ENCODE measurements at places on chromosomes 1 and 21.

- no peak for DNase-seq
Measured at GRCh38 chr21:44496564-44497550, 41.5 kb downstream of the LRRC3 start.

- DNase-seq: no peak
Measured at GRCh38 chr1:234730475-234730769, 120.4 kb upstream of the IRF2BP2 start.

- DNase-seq: no peak
Measured at GRCh38 chr21:44356160-44356559, 2.7 kb downstream of the TRPM2 start.

DNA sequence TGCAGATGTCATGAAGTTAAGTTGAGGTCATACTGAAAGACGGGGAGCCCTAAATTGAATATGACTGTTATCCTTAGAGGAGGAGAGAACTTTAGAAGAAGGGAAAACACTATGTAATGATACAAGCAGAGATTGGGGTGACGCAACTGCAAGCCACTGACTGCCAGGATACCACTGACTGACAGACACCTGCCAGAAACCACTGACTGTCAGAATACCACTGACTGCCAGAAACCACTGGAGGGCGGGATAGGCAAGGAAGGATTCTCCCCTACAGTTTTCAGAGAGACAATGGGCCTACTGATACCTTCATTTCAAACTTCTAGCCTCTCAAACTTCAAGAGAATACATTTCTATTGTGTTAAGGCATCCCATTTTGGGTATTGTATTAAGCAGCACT, 388.7 kb downstream of the USH2A start:
- peak; percentile 32 for DNase-seq

GRCh38 chr1:30892671-30893073, 15.9 kb downstream of the SDC3 start:
- DNase-seq: no peak

DNA sequence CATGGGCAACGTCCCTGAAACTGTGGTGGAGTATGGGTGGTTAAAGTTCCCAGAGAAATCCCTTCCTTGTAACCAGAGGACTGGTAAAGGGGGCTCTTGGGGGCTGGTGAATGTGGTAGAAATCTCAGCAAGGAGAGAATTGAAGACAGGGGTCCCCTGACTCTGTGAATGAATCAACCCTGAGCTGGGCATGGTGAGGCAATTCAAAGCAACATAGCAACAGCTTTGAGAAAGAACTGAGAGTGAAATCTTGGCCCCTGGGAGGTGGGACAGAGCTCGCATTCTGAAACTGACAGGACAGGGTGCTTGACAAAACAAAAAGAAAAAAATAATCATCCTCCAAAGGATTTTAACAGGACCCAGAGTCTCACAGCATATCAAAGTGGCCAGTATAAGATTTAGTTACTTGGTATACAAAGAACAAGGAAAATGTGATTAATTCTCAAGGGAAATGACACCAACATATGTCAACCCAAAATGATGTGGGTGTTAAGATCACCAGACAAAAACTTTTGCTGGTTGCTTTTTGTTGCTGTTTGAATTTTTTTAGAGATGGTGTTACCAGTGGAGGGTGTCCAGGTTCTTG, 11.7 kb upstream of the SUMO3 start:
- DNase-seq: no peak

DNA sequence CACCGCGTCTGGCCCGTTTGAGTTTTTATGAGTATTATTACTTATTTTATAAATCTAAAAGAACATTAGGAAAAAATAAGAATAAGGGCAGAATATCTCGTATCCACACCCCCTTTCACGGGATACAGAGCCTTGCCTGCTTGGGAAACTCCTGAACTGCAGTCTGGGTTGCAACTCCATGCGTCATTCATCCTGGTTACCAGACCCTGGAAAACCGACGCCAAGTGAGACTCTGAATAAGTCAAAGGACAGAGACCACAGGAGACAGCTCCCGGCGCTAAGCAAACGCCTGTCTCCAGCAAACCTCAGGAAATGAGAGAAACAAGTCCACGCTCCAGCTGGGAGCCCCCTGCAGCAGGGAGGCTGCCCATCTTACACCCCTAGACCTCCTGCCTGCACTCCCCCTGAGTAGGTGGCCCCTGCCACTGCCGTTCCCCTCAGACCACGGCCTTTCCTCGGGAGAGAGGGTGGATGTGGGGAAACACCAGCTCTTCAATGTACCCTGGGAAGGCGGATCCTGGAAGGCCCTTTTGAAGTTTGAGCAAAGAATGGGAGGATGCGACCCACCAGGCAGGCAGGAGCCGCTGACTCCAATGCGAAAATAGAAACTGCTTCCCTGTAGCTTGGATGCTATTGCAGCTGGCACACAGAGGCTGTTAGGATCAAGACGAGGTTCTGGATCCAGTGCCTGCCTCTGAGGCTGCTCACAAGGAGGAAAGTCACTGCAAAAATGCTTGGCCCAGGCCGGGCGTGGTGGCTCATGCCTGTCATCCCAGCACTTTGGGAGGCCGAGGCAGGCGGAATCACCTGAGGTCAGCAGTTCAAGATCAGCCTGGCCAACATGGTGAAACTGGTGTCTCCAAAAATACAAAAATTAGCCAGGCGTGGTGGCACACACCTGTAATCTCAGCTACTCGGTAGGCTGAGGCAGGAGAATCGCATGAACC, 37.7 kb upstream of the GPR157 start:
- peak; percentile 79 for DNase-seq

GRCh38 chr1:22784737-22785136, 74.1 kb downstream of the EPHB2 start:
- DNase-seq: no peak

DNA sequence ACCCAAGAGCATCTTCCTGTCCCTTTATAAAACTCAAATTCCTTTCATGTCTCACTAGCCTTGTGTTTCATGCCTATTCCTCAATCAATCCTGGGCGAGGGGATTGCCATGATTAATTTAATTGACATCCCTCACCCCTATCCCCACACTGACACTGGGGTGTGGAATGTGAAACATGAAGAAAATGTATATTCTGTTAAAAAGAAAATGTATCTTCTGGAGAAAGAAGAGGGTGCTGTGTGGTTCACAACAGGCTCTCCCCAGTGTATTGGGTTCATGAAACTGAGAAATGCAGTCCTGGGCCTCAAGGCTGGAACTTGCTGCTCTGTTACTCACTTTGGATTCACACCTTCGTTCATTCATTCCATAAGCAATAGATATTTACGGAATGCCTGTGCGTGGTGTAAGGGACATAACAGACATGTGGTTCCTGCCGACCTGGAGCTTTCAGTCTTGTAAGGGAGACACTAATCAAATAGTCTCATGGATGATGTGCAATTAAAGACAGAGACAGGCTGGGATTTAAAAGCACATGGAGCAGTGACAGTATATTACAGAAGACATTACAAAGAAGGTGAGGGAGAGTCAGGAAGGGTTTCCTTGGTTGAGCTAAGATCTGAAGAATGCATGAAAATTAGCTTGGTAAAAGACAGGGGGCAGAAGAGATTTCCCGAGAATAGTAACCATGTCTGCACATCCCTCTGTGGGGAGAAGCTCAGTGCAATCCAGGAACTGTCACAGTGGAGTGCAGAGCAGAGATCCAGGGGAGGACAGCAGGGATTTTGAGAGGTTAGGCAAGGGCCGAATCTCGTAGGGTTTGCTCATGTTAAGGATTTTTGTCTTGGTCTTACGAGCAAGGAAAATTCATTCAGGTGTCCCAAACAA, 32.1 kb downstream of the SERTAD4 start:
- peak; percentile 74 for DNase-seq

DNA sequence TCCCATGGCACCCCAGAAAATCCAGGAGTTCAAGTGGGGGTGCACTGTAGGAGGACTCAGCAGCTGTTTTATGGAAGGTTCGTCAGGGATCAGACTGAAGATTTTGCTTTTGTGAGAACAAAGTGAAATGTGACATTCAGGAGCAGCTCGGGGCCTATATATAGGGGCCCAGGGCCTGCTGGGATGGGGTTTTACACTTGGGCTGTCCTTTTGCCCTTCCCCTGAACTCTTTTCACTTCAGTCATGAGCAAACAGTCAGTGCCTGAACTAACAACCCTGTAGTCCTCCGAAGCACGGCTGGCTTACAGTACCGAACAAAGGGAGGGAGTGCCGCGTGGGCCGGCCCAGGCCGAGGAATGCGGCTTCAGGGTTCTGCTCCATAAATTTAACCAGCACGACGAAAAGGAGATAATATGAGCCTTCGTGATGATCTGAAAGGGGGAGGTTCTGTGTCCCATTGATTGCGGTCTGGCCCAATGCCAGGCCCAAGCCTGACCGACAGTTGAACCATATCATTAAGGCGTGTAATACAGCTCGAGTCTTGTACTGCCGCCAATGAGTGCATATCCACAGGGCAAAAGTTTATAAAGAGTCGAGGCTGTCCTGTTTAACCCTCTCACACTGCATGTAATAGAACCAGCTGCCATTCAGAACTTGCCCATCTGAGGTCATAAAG, 139.9 kb downstream of the DHRS3 start:
- DNase-seq: peak; percentile 97

GRCh38 chr1:30697571-30698376, 25.6 kb downstream of the MATN1 start:
- peak; percentile 33 for DNase-seq

DNA sequence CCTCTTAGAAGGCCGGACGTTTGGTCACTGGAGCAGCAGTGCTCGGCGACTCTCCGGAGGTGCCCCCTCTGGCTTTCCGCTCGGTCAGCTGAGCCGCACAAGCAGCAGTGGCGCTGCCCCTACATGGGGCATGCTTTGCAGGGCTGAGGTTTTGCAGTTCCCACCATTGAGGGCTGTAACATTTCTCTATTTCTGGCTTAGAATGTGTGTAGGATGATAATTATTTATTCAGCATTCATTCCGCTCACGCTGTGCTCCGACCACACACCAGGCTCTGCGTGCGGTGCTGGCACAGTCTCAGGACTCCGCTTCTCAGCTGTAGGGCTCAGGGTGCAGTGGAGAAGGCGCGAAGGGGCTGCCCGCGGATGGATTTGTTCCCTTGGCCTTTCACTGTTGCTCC, 119.5 kb downstream of the PCBP3 start:
- DNase-seq: peak; percentile 59

- peak; percentile 73 for DNase-seq
Measured at GRCh38 chr1:68221980-68222373, 10.3 kb downstream of the WLS start.

- DNase-seq: peak; percentile 77
Measured at GRCh38 chr21:45129189-45129923, 55.0 kb downstream of the ADARB1 start.

- no peak for DNase-seq
Measured at GRCh38 chr1:28436211-28436769, 66.8 kb downstream of the PHACTR4 start.

- DNase-seq: peak; percentile 77
Measured at GRCh38 chr1:84089465-84089864, 54.6 kb upstream of the PRKACB start.

GRCh38 chr1:16082283-16083038, 9.0 kb upstream of the FAM131C start:
- peak; percentile 62 for DNase-seq

GRCh38 chr1:73800376-73800775, 397.6 kb downstream of the LRRIQ3 start:
- peak; percentile 79 for DNase-seq

- no peak for DNase-seq
Measured at GRCh38 chr1:239913141-239913585, 178.5 kb upstream of the FMN2 start.

DNA sequence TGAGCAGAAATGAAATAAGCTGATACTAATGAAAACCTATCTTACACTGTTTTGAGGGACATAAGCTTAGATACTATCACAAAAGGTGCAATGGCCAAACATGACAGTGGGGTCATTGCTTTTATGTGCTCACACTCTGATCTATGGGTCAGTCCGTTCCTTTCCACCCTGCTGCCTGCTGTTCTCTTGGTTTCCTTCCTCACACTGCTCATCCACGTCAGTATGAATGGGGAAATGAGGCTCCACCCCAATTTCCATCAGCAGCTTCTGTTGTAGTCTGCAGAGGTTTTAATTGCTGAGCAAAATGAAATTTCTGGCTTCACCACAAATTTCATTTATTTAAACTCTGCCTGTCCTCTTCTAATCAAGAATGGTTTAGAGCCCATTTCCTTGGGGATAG, 155.2 kb downstream of the GABPA start:
- no peak for DNase-seq

DNA sequence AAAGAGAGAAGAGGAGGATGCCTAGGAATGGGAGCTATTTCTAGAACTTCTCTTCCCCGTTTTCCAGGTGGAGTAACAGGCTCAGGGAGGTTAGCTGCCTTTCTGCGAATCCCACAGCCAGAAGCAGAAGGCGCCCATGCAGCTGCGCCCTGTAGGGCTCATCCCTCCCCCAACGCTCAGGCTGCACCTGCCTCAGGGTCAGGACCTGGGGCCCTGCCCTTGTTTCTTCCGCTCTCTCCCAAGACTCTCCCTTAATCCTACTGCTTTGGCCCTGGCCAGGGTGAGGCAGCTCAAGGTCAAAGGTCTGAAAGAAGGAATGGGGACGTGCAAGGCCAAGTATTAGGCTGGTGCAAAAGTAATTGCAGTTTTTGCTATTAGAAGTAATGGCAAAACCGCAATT, 30.5 kb upstream of the PADI2 start:
- no peak for DNase-seq

DNA sequence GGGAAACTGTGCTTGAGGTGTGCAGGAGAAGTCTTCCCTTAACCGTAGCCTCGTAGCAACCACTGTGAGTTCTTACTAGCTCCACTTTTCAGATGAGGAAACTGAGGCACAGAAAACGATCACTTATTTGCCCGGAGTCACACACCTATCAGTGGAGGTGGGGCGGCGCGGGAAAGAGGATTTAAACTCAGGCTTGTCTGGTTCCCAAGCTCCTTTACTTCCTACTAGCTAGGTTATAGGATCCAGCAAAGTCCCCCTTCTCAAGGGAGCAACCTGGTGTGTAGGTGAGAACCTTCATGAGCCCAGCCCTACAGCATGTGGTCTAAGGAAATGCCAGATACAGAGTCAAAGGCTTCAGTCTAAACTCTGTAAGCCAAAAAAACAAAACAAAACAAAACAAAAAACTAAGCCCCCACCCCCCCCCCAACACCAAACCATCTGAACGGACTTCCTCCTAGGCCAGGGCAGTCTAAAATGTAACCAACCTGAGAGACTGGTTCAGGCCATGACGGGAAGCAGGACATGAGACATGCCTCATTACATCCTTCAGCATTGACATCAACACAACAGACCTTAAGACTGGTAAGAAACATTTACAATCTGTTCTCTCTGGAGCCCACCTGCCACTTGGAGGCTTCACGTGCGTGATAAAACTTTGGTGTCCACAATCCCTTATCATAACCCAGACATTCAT, 709 bp upstream of the FBXO42 start:
- no peak for DNase-seq

- DNase-seq: no peak
Measured at GRCh38 chr1:25543005-25543424, 391 bp upstream of the LDLRAP1 start.
